Amygdala (tissue), 56 donors: ENCODE measurements at places on chromosomes 13 and 19.

GRCh38 chr13:83906240-83906820 is 24.1 kb upstream of the SLITRK1 start:
- no peak for DNase-seq

- no peak for DNase-seq
These were observed 6.4 kb downstream of the EGLN2 start for GRCh38 chr19:40805258-40805868.

- DNase-seq = no peak
These were observed 21.4 kb upstream of the UPF3A start for GRCh38 chr13:114259974-114260373.

DNA sequence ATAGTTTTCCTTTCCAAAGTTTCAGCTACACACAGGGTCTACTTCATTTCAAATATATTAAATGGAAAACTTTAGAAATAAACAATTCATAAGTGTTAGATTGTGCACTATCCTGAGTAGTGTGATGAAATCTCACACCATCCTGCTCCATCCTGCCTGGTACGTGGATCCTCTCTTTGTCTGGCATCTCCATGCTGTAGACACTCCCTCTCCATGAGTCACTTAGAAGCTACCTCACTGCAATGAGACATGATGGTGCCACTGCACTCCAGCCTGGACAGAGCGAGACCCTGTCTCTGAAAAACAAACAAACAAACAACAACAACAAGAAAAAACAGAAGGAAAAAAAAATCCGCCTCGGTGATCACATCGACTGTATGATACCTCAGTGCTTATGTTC is 191.8 kb downstream of the PCCA start:
- DNase-seq = no peak

- peak; percentile 63 for DNase-seq
These were observed at the start of gene LENG9 for GRCh38 chr19:54463531-54464043. Gene LENG9 (minus strand): TSS chr19:54463778. CDS start chr19:54463526, 252 bp downstream.

- DNase-seq = peak; percentile 43
These were observed 33.0 kb downstream of the GJA3 start for GRCh38 chr13:20127562-20128458.

DNA sequence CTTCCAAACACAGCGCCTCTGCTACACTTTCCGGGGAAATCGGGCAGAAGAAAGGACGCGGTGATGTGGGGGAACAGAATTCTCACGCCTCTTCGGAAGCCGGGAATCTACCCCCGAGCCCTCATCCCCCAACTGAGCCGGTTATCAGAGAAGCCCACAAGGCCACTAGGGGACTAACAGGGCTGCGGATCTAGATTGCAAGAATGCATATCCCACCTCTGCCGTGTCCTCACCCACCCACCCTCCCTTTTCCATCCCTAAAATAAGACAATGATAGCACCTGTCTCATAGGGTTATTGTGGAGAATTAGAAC is 1.1 kb downstream of the IGFLR1 start:
- DNase-seq = no peak

- DNase-seq = no peak
These were observed 733 bp upstream of the ENOX1 start for GRCh38 chr13:43787518-43787891.

- no peak for DNase-seq
These were observed 65.8 kb downstream of the KATNAL1 start for GRCh38 chr13:30241532-30241931.

DNA sequence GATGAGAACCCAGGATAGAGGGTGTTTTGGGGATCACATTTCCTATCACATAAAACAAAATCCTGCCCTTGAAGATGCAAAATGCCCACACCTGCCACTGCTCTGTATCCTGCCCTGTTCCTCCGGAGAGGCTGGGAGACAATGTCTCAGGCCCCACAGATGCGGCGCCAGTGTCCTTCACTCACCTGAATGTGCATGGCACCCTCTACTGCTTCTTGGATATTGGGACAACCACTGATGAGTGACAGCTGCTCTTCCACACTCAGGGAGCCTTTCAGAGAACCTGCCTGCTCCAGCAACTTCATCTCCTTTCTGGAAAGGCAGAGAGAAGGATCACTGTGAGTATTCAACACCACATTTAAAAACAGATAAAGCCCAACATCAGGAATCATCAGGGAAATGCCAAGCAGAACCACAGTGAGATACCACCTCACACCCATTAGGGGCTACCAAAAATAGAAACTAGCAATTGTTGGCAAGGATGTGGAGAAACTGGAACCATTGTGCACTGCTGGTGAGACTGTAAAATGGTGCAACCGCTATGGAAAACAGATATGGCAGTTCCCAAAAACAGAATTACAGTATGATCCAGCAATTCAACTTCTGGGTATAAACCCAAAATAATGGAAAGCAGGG is 36.4 kb downstream of the CRYL1 start:
- DNase-seq = no peak

DNA sequence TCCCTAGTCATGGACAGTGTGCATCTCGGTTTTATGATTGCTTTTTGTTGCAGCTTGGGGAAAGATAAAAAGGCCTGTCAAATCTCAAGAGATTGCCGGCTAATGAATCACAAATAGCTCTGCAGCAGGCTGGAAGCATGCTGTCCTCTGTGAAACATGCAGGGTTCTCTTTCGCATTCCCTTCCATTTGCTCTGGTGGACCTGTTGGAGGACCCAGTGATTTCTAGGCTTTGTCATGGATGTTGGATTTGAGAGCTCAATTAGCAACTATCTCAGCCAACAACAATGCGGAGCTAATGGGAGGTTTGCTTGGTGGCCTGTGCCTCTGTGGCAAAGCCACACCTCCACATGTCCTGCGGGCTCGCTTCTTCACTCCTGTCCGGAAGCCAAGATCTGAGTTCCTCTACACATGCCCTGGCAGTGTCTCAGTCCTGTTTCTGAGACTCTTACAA is 418.1 kb upstream of the ARGLU1 start:
- DNase-seq = no peak

DNA sequence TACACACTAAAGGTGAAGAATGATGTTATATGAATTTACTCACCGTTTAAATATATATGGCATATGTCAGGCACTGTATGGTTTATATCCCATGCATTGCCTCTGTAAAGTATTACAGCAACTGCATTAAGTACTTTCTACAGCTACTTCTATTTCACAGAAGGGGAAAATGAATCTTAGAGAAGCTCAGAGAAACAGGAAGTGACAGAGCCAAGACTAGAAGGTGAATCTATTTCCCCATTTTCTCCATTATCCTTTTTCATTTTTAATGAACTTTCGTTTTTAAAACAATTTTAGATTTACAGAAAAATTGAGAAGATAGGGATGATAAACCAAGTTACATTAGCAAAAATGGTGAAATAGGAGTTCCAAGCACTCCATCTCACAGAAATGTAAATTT is 863.3 kb downstream of the UQCRFS1 start:
- no peak for DNase-seq

- DNase-seq = no peak
These were observed 10.2 kb downstream of the CARM1 start for GRCh38 chr19:10881403-10882107.

GRCh38 chr13:97492257-97492656 is 58.3 kb downstream of the RAP2A start:
- DNase-seq = no peak

DNA sequence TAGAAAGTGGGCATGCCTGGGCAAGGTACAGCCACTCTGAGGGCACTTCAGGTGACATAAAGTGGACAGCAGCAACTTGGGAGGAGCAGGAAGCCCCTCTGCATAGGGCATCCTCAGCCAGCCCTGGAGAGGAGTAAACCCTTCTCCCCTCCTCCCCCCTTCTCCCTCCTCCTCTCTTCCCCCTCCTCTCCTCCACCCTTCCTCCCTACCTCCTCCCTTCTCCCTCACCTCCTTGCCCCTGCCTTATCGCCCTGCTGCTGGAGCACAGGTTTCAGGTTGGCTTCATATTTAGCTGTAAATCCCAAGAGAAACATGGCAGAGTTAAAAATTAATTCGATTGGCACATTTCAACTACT is 30.5 kb upstream of the ATP12A start:
- DNase-seq = no peak

DNA sequence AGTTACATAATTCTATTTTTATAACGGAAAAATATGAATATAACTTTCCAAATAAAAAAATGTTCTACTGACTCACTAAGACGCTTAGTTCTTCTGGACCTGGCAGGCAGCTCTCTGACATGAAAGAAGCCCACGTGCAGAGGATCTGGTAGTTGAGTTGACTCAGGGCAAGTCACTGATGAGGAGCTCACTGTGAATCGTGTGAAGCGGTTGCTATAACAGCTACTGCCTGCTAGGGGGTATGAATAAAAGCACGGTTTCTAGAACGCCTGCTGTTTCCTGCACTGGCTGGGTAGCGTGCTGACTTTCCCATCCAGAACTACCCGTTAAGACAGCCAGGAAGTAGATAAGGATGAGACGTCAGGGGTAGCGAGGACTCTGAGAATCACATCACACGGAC is 54.7 kb upstream of the WASF3 start:
- no peak for DNase-seq

- no peak for DNase-seq
These were observed at the start of gene CRB3 for GRCh38 chr19:6464070-6464873. Gene CRB3 (plus strand): TSS chr19:6464271. CDS start chr19:6464702, 431 bp downstream.

GRCh38 chr13:95479731-95480130 is 72.8 kb upstream of the CLDN10 start:
- no peak for DNase-seq

DNA sequence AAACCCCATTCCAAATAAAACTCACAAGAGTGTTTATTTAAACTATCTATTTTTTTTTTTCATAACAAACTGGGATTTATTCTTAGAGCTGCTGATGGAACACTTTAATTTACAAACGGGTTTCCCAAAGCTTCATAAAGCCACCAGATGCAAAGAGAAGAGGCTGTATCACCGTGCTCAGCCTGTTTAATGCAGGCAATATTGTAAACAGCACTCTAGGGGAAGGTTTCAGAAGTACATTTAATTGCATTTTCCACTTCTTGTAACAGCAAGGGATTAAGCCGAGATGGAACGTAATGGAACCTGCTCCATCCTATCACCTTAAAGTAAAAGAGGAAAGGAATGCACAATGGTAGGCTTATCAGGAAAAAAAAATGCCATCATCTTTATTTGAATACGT is 550.6 kb upstream of the ARGLU1 start:
- DNase-seq = no peak

- no peak for DNase-seq
These were observed 1431.0 kb upstream of the ATXN8OS start for GRCh38 chr13:68676513-68677115.

DNA sequence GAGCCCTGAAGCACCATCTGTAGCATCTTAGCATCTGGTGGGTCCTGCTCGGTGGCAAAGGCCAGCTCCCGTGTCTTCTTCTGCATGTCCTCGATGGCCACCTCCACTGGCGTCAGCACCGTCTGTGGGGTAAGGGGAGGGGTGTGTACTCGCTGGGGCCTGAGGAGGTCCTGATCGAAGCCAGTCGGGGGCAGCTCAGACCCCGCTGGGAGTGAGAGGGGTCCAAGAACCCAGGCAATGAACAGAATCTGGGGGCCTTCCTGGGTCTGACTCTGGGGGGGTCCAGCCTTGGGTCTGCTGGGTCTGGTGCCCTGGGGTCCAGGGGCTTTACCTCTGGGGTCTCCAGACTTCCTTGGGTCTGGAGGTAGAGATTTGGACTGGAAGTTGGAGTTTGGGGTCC is 3.6 kb upstream of the KANK2 start:
- DNase-seq = no peak

DNA sequence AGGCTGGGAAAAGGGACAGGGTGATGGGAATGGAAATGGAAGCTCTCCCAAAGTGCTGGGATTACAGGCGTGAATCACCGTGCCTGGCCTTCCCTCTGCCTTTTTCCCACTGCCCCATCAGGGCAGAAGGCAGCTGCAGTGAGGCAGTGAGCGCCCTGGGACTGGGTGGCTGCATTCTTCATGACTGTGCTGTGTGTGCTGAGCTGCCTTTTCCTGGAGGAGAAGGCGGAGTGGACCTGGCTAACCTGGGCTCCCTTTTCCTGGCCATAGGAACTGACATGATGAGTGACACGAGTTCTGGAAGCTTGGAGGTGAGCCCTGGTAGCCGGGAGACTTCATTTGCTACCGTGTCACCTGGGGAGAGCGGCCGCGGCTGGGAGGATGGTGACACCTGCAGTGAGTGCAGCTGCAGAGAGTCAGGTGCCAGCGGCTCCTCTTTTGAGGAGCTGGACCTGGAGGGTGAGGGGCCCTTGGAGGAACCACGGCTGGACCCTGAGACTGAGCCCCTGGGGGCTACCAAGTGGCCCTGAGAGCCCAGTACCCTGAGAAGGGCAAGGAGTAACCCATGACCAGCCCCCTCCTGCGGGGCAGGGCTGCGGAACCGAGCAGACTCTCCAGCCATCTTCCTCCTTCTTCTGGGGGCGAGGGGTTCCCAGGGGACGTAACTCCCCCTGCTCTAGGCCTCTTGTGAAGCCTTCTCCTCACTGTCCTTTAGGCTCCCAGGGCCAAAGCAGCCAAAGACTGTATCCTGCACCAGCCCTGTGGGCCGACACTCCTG is 26.3 kb upstream of the ZNF492 start:
- no peak for DNase-seq

GRCh38 chr19:20503476-20503875 is 62.1 kb downstream of the ZNF737 start:
- DNase-seq = no peak

- no peak for DNase-seq
These were observed 4.2 kb downstream of the POLR2E start for GRCh38 chr19:1090731-1091543.

- no peak for DNase-seq
These were observed 748 bp downstream of the LMNB2 start for GRCh38 chr19:2455851-2456570.

- DNase-seq = no peak
These were observed 500 bp downstream of the AP3D1 start for GRCh38 chr19:2150794-2151338.

GRCh38 chr13:88005188-88005587 is 334.0 kb downstream of the SLITRK5 start:
- no peak for DNase-seq

GRCh38 chr13:49877629-49878218 is 58.4 kb downstream of the SPRYD7 start:
- no peak for DNase-seq

DNA sequence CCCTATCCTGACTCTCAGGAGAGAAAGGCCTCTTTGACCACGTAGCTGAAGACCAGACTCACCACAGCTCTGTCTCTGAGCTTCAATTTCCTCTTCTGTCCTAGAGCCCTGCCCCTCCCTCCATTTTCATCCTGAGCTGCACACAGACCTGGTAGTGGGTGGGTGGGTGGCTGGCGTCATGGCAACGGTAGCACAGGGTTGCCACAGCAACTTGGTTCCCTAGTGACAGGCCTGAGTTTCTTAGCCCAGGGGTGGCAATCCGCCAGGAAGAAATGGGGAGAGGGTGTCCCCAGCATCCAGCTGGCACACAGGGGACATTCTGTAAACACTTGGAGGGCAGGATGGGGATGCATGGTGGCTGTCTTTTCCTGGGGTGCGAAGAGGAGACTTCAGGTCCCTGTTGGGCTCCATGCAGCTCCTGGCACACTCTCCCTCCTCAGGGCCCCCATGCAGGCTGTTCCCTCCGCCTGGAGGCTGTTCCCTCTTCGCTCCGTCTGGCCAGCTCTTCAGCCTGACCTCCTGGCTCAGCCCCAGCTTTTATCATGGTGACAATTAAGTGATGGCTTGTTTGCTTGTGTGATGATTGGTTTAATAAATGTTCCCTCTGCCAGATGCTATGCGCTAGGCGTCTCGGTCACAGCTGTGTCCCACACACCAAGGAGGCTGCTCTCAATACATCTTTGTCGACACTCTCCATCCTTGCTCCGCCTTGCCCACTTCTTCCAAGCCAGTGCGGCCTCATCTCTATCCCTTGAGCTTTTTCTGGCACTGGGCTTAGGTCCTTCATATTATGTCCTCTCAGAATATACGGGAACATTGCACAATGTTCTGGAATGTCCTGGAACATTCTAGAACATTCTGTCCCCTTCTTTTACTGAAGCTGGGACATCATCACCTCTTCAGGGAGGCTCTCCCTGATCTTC is 7.4 kb upstream of the KLHL26 start:
- peak; percentile 57 for DNase-seq
